ENCODE measurements at places on chromosomes 11 and 22. TPM values are rescaled to one million over a fixed set of nuclear protein-coding genes. Genes with fewer than 3 reads are reported as not detected.

GRCh38 chr11:107705027-107705426 is 6.8 kb downstream of the SLN start:
- DNase-seq, result no peak

DNA sequence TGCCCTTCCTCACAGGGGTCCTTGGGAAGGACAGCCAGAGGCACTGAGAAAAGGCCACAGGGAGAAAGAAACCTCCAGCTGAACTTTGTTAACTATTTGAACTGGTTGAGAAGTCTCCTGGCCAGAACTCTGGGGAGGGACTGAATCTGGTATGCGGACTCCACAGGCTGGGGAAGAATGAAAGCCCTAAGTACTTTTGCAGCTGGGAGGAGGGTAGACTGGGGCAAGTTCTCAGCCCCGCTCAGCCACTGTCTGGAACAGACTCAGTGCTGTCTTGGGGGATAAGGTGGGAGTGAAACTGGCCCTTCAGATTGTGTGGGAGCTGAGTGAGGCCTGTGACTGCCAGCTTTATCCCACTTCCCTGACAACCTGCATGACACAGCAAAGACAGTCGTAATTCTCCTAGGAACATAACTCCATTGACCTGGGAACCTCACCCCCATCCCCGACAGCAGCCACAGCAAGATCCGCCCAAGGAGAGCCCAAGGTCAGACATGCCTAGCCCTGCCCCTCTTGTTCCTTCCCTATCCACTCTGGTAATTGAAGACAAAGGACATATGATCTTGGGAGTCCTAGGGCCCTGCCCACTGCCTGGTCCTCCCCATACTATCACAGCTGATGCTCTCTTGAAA is 475.1 kb upstream of the CNTN5 start:
- DNase-seq, result no peak

DNA sequence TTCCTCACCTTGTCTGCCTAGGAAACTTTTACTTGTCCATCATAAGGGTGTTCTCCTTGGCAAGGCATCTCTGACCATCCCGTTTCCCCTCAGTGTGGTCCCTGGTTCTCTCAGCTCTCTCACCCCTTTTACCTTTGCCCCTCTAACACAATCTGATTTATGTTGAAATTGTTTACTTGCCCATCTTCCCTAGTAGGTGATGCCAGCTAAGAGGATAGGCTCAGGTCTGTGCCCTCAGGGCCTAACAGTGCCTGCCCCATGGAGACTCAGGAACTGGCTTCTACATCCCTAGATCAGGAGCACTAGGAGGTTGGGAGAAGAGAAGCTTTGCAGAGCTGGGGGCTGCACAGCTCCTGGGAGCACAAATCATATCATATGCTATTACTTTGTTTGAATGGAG is 21.1 kb upstream of the ALG8 start:
- no peak for DNase-seq

GRCh38 chr11:94175535-94175934 is 46.9 kb downstream of the PANX1 start:
- DNase-seq, result no peak

GRCh38 chr11:134282121-134283045 is 6.2 kb downstream of the GLB1L3 start:
- DNase-seq, result no peak

The SMIM38 gene
- total RNA-seq, result 4.6 TPM

The POU2AF3 gene
- 0.87 TPM for total RNA-seq

The MUC5B gene
- 0.22 TPM for total RNA-seq

Data from tibial nerve (tissue), 4 donors.